ENCODE measurements at places on chromosomes 4 and X. TPM values are rescaled to one million over a fixed set of nuclear protein-coding genes. Genes with fewer than 3 reads are reported as not detected.
A peak's percentile ranks its signal among the peaks of the same experiment; 100 is the strongest.

ZIC3 gene
- total RNA-seq, result not detected

CACNA1F gene
- not detected for total RNA-seq

RRH gene
- not detected for total RNA-seq

UGT2B17 gene
- not detected for total RNA-seq

ETDA gene
- total RNA-seq, result not detected

CT83 gene
- total RNA-seq, result not detected

GYPA gene
- total RNA-seq, result not detected

DNA sequence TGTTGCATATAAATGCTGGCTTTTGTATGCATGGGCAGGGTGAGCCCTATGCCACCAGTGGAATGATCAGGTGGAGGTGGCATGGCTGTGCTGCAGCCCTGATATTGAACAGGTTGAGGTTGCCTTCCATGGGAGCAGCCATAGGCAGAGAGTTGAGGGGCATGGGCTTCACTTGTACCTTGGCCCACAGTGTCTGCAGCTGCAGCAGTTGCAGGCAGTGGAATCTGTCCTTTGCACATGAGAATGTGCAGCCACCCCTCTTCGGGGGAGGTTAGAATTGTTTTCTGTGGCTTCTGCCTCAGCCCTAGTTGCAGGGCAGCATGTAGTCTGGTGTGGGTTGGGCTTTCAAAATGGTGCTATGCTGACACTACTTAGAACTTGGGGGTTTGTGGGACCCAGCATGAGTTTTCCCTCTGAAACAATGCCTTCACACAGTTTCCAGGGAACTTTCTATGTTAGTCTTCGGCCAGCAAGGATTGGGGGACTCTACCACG is 25.4 kb upstream of the VSIG1 start:
- DNase-seq, result no peak

GRCh38 chr4:42710761-42711160 is 53.9 kb upstream of the ATP8A1 start:
- no peak for DNase-seq

GRCh38 chr4:184237612-184238011 is 19.9 kb upstream of the ENPP6 start:
- DNase-seq, result no peak

- DNase-seq, result no peak
These were observed 632 bp upstream of the PCDH7 start for GRCh38 chr4:30719454-30720020.

GRCh38 chr4:123444290-123444731 is 47.7 kb downstream of the SPRY1 start:
- DNase-seq, result peak; percentile 25

GRCh38 chr4:42281324-42282020 is 115.8 kb upstream of the SHISA3 start:
- DNase-seq, result no peak

DNA sequence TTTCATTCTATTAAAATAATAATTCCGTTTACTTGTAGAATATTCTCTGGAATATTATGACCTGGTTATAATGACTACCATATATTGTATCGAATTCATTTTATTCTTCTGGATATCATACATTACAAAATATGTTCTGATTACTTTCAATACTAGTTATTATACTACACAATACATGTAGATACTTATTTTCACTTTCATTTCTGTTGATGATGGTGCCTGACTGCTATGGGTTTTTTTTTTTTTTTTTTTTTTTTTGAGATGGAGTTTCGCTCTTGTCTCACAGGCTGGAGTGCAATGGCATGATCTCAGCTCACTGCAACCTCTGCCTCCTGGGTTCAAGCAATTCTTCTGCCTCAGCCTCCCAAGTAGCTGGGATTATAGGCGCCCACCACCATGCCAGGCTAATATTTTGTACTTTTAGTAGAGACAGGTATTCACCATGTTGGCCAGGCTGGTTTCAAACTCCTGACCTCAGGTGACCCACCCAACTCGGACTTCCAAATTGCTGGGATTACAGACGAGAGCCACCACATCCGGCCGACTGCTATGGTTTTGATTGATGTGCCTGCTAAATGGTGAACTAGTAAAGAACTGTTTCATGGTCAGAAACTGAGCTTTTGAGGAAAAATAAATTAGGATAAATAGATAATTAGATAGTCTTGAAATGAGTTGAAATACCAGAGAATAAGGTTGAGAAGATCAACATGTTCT is 39.5 kb downstream of the PCDH10 start:
- DNase-seq, result no peak

DNA sequence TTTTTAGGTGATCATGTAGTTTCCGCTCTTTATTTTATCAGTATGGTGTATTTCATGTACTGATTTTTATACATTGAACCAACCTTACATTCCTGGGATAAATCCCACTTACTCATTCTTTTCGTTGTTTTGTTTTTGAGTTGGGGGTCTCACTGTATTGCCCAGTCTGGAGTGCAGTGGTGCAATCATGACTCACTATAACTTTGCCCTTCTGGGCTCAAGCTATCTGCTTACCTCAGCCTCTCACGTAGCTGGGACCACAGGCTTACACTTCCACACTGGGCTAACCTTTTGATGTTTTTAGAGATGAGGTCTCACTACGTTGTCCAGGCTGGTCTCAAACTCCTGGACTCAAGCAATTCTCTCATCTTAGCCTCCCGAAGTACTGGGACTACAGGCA is 19.5 kb upstream of the STARD8 start:
- DNase-seq, result no peak

GRCh38 chr4:122476126-122476525 is 19.6 kb upstream of the IL2 start:
- DNase-seq, result no peak

GRCh38 chr4:166432842-166433241 is 559.8 kb downstream of the TLL1 start:
- no peak for DNase-seq

DNA sequence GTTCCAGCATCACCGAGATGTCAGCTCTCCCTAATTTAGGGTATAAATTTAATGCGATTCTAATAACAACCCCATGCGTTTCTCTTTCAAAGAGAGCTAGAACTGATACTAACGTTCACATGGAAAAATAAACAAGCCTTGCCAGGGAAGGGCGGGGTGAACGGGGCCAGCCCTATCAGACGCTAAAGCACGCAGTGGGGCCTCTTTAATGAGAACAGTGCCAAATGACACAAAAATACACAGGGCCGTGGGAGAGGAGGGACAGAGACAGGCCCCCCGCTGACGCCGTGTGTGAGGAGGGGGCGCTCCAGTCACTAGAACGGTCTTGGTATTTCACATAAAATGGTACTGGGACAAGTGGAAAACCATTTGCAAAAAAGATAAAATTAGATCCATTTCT is 21.3 kb upstream of the ADRA2C start:
- no peak for DNase-seq

DNA sequence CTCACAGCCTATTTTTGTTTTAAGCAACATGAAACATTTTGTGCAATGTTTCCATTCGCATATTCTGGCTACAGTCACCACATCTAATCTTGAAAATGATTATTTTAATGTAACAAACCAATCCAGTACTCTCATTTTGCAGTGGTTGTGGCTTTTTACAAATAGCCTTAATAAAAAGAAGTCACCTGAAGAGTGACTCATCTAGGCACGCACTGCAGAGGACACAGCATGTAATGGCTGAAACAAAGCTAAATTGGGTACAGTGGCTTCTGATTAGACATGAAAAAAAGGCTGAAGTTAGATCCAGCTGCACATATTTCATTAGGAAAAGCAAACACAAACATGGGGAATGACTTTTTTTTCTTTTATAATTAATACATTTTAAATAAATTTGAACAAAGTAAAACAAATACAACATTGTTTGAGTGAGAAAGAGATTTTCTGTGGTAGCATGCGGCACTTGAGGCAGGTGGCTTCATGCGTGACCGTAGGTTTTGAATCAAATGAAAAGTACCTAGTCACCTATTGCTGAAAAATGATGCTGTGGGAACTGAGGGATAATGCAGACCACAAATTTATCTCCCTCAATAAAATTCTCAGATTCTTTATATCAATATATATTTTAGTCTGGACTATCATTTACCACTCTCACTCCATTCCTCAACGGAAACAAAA is 240.8 kb upstream of the DDX53 start:
- no peak for DNase-seq

- no peak for DNase-seq
These were observed 85.6 kb upstream of the KIT start for GRCh38 chr4:54572152-54572542.

GRCh38 chr4:147958057-147958456 is 226.2 kb downstream of the ARHGAP10 start:
- no peak for DNase-seq

DNA sequence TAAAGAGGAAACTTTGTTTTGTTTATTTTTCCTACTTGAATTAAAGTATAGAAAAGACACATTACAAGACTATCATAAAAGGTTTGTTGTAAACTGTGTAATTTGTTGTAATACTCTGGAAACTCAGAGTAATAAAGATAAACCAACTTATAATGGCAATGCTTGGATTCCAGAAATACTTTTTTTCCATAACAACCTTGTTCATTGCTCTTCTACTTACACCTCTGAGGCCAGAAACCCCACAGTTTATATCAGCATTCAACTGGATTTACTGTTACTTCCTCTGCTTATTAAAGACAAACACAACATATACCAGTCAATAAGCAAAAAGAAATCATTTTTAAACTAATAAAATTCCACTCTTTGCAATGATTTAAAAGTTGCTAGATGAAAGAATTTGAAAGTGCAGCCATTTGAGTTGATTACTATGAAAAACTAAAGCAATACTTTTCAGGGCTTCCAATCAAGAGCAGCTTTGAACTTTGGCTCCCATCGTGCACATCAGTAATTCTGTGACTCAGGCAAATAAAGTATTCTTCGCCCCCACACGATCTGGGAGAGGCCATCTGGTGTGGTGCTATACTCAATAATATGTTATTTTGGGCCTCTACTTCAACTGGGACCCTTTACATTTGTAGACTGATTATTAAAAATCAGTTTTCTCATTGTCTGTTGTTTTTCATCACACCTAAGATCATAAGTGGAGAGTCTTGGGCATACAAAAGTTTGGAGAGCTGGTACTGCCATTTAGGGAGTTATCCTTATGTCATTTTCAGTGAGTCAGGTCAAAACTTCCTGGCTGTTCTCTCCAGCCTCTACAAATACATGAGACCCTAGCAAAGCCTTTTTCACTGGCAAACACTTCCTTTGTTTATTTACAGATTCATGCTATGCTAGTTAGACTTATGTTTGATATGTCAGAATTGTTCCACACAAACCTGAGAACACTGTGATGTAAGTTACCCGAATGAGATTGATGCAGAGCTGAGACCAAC is 20.5 kb downstream of the DDIT4L start:
- DNase-seq, result no peak

GRCh38 chrX:108299101-108299591 is 139.1 kb downstream of the COL4A6 start:
- DNase-seq, result peak; percentile 9

- no peak for DNase-seq
These were observed 21.9 kb upstream of the IGFBP7 start for GRCh38 chr4:57131849-57132742.
